ENCODE measurements at places on chromosomes 6 and 20.

GRCh38 chr6:101527467-101527866, 134.0 kb downstream of the GRIK2 start:
- DNase-seq, result no peak

- DNase-seq, result no peak
Measured at GRCh38 chr6:12803486-12803885, 86.9 kb downstream of the PHACTR1 start.

DNA sequence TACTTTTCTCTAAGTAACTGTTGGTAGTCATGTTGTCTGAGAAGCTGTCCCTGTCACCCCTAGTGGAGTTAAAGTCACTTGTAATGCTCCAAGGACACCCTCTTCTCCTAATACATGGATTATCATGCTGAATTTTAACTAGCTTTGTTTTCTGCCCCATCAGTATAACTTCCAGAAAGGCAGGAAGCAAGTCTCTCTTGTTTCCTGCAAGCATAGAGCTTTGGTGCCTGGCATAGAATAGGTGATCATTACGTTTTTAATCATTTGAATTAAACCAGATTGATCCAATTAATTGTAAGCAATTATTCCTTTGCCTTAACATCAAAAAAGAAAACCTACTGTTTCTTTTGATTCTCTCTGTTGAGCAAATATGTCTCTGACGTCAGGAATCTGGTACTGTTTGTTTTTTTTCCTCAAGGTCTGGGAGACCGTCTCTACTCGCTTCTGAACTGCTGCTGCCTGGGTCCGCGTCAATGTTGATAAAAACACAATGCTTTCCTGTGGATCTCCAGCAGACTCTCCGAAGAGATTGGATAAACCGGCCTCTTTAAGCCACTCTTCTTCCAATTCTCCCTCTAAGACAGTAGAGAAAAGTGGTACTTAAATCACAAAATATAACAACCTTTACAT, 71.8 kb downstream of the ARHGAP18 start:
- DNase-seq, result no peak

DNA sequence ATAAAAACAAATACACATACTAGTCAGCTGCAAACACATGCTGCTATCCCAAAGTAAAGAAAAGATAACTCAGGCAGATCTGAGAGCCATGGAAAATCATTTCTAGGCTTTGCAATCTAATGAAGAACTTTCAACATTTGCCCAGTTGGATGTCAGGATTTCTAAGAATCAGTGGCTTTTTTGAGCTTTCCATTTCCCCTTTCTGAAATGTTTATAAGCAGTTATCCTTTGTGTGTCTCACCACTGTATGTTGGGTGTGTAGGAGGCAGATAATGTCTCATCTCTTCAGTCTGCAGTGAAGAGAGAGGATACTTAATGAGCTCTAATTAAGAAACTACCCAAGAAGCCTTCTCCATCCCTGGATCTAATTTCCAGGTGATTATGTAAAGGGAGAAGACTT, 43.6 kb downstream of the RGS17 start:
- no peak for DNase-seq

GRCh38 chr6:12927746-12928145, 211.2 kb downstream of the PHACTR1 start:
- DNase-seq, result no peak

DNA sequence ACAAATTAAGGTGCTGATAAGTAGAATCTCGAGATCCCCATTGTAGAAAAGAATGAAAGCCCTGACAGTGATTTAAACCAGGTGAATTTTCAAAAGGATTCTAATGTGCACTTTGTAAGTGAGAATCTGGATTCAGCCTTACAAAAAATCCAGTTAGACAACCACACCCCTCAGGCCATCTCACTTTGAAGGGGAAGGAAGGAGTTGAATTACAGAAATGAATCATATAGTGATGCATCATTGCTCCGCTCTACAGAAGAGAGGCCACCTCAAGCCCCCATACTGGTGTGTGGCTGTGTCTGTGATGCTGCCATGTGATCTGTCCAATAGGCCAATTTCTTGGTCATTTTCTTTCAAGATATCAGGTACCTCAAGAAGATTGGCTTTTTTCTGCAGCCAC, 85.5 kb upstream of the NT5E start:
- no peak for DNase-seq

- no peak for DNase-seq
Measured at GRCh38 chr6:100463630-100464161, 1.0 kb downstream of the SIM1 start.

DNA sequence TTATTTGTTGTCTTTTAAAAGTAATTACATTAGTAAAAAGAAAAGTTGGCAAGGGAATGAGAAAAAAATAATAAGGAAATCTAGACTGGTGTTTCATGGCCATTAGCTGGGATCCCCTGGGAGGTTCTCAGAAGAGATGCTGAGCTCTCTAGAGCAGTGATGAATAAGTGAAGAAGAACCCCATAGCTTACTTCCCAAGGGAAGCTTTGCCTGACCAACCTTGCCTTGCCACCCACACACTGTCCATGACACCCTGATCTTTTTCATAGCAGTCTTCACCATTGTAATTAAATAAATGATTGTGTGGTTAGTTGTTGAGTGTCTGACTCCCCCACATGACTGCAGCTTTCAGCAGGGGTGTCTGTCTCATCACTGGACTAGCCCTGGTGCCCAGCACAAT, 5.9 kb downstream of the C6orf163 start:
- DNase-seq, result no peak

GRCh38 chr6:109580519-109580918, 97.5 kb upstream of the ZBTB24 start:
- DNase-seq, result no peak

DNA sequence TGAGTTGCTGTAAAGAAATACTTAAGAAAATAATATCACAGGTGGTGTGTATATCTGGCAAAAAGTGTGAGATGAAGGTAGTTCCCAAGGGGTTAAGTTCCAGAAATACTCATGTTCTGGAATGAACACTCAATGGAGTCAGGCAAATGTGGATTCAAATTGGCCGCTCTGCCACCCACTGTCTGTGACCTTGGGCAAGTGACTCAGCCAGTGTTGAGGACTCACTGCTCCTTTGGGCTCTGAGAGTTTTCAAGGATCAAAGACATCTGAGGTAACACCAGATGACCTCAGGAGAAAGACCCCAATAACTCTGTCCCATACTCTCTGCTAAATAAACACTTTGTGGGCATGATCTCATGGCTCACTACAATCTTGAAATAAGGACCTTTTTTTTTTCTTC, 59.2 kb upstream of the EYA2 start:
- no peak for DNase-seq

- no peak for DNase-seq
Measured at GRCh38 chr6:53679446-53679933, 13.9 kb upstream of the KLHL31 start.

GRCh38 chr20:30630761-30631160, 626.7 kb upstream of the DEFB115 start:
- DNase-seq, result no peak

DNA sequence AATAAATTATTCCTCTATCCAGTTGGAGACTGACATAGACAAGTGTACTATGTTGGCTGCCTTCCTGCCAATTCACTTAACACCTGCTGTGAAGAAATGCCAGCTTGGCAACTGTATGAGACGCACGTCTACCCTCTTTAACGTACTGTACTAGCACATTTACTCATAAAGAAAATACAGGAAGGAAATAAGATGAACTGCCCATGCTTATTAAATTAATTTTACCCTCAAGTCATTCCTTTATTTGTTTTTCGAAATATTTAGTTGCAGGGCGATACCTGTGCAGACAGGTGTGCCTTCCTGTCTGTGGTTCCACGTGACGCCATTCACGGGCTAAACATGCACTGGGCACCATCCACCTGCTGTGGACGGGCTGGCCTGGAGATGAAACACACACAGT, 52.0 kb downstream of the PSMG4 start:
- DNase-seq, result no peak

- no peak for DNase-seq
Measured at GRCh38 chr6:125509477-125509876, 207.7 kb upstream of the HDDC2 start.

DNA sequence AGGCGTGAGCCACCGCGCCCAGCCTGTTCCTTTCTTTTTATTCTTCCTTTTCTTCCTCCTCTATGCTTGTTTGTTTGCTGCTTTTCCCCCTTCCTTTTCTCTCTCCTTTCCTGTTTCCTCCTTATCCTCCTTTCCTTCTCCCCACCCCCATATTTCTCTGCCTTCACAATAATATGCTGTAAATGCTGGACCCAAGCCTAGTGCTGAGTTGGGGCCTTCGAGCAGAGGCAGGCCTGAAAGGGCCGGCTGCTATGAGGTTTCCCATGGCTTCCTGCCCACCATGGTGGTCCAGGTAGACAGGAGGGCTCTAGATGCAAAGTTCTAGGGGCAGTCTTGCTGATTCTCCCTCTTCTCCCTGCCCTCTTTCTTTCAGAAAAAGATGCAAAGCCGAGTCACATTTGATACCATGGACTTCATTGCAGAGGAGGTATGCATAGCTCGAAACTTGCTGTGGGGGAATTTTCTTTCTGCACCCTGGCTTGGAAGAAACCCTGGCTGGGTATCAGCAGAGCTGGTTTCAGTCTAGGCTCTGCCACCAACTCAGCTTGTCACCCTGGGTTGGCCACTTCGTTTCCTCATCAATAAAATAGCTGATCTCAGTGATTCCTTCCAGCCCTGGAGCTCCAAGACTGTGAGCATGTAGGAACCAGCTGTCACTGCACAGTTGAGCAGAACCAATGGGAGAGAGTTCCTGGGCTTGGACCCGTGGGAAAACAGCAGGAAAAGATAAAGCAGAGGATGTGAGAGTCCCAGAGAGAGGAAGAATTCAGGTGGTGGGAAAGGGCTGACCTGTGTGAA, 7.4 kb downstream of the CNBD2 start:
- no peak for DNase-seq

DNA sequence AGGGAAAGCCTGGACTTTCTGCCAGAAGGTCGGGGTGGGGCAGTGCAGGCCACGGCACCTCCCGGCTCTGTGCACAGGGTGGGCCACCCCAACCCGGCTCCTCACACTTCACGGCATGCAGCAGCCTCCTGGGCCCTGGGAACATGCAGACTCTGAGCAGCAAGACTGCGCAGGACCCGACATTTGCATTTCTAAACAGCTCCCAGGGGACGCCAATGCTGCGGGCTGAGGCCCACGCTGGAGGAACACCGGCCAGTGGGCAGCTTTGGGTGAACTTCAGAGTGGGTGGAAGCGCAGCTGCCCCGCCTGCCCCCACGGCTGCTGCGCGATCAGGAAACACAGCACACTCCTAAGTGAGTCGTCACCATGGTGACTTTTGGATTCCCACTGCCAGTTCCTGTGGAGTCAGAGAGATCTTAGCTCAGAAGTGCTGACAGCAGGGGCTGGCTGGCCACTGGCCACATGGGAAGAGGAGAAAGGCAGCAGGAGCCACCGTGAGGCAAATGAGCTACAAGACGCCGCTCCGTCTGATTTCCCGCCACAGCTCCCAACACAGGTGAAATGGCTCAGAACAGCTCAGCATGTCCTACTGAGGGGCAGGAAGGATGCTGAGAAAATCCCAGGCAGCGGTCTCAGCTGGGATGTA, 52.1 kb downstream of the RNASET2 start:
- no peak for DNase-seq

DNA sequence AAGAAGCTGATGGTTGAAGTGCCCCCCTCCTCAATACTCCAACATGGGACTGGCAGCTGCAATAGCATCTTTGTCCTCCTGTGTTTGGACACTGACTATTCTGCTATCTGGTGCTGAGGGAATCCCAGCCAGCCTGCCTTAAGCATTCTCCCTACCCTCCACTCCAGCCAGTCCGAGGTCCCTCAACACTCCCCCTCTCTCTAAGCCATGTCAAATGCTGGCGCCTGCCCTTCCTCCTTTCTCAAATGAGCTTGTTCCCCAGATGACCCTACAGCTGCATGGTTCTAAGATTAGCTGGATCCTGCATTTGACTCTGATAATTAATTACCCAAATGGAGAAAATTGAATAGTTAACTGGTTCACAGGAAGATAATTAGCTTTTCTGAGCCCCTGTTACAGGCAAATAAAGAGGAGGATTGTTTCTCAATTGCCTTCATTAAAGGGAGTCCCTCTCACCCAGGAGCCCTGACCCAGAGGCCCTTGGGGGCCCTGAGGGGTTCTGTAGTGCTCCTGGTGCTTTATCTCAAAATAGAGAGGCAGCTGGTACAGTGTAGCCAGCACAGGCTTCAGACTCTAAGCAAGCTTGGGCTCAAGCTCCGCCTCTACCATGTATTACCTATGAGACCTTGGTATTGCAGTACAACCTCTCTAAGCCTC, 37.9 kb upstream of the CHD6 start:
- no peak for DNase-seq

DNA sequence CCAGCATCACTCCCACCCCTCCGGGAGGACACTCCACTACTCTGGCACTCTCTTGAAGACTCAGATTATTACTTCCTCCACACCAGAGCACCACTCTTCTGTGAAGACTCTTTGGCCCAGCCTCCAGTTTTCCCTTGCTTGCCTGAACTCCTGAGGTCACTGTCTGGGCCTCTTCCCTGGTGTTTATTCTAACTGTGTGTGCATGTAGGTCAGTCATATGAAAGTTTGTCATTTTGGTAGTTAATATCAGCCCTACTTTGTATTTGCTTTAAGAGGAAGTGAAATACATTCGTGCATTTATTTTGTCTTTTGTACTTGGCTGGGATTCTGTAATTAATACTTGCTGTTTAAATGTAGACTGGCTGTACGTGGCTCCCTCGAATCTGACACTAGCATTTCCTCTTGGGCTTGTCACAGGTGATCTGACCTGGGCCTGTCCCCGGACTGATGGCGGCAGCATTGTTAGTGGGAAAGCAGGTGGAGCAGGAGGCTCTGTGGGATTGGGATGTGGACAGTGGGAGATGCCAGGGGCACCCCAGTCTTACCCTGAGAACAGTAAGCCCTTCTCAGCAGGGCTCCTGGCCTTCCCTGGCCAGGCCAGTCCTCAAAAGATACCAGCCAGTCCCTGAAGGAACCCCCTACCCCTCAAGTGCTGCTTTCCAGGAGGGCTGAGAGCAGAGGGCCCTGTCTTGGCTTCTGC, 350.5 kb downstream of the CDC5L start:
- DNase-seq, result no peak

- peak; percentile 25 for DNase-seq
Measured at GRCh38 chr6:35318196-35319171, 20.9 kb downstream of the DEF6 start.

- no peak for DNase-seq
Measured at GRCh38 chr6:165825256-165825815, 162.3 kb upstream of the PDE10A start.

- DNase-seq, result no peak
Measured at GRCh38 chr20:47303736-47304135, 52.8 kb downstream of the ZMYND8 start.

DNA sequence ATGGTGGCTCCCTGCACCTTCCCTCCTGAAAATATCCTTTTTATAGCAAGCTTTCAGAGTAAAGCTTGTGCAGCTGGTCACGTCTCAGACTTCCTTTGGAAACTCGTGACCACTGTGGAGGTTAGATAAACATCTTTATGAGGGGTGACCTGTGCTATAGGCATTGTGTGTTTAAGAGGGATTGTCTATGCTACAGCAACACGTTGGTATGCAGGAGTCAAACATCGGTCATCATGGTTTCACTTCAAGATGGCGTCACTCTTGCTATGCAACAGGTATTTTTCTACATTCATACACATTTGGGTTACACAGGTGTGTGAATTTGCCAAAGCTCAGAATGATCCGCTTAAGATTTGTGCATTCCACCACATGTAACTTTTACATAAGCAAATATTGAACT, 14.6 kb upstream of the BLCAP start:
- no peak for DNase-seq
